Activated CD4-positive, alpha-beta T cell treated with anti-CD3 and anti-CD28 coated beads for 1 hour (primary cell): ENCODE measurements at places on chromosomes 2 and 18.

- no peak for DNase-seq
These were observed 49.9 kb downstream of the MTCL1 start for GRCh38 chr18:8754995-8755960.

- DNase-seq: no peak
These were observed 166.0 kb upstream of the FAM98A start for GRCh38 chr2:33765122-33765521.

DNA sequence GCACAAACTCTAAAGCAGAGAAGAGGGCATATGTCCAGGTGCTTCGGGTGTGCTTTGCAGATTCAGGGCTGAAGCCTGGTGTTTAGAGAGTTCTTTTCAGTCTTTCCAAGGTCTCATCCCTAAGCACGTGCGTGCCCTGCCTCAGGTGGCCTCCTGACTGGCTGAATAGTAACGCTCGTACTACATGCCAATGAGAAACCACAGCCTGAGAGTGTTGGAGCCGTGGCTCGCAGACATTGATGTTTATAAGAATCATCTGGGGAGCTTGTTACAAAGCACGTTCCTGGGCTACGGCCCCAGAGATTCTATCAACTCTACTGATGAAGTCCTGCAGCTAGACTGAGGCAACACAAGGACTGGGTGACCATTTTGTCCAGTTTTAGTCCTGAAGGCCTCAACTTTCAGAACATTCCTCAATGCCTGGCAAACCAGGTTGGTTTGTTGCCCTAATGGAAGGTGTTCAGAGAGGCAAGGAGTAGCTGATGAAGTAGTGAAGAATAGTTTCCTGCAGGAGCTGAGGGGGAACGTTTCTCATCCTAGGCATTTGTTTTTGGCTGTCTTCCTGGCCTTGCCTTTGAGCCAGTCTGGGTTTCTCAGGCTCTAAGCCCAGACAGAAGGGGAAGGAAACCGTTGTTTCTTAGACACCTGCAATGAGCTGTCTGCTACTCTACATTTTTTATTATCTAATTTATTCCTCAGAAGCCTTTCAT, 31.5 kb upstream of the HAAO start:
- DNase-seq: no peak

DNA sequence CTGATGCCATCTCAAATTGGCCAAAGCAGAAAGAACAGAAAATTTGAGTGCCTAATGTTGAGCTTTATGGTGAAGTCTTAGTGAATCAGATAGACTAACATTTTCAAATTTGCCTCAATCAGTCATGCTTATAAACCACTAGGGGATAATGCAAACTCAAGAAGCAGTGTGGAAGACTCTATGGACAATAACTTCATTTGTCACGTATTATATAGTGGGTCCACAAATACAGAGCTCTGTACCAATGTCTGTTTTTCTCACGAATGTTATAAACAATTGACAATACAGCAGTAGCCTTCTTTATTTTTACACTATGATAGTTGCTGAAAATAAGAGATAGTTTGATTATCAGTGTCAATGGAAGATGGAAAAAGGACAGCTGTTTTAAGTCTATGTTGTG, 190.8 kb upstream of the SLC8A1 start:
- no peak for DNase-seq

DNA sequence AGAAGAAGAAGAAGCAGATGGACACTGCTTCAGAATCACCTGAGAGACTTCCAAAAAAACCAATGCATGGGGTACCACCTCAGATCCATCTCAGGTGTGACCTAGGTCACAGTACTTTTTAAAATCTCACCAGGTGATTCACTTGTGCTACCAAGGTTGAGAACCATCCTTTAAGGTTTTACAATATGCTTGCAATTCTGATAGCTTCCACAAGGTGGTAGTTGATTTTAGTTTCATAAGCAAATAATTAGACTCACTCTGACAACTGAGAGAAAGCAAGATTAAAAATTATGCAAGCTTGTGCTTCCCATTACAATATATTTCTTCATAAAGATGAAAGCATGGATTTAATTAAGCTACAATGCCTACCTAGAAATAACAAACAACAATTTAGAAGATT, 355.1 kb downstream of the EN1 start:
- no peak for DNase-seq

DNA sequence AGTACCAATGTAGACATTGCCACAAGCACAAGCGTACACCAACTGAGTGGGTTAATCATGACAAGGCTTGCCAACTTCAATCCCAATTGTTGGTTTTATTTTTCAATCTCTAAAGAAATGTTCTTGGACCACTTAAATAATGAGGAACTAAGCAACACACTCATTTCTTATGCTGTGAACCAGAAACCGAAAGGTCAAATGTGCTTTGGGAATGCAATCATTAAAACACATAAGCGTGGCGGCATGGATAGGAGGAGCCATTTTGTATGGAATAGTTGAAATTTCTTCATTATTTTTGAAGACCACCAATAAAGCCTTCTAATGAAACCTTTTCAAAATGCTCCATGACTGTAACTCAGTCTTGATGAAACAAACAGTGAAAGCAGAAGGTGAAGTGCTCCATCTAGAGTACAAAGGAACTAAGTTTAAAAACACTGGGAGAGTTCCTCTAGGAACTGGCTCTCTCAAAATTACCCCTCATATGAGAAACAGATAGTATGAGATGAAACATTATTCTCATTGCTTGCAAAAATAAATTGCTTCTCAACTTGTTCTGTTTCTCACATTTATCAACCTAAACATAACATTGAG, 113.2 kb upstream of the CHST9 start:
- no peak for DNase-seq

- no peak for DNase-seq
These were observed 180.6 kb upstream of the EPAS1 start for GRCh38 chr2:46116553-46116991.

DNA sequence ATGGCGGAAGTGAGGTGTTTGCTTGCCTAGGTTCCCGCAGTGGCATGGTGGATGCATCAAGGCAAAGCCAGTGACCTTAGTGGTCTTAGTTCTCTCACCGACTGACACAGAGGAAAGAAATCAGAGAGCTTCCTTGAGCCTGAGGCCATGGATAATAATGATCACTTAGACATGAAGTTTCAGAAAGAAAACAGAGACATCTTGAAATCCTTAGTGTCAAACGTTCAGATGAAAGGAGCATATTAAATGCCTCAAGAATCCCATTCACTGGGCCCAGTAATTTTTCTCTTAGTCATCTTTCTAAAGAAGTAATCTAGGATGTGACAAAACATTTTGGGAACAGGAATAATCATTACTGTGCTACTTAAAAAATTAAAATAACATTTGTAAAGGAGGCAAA, 35.2 kb downstream of the COPS8 start:
- DNase-seq: no peak

DNA sequence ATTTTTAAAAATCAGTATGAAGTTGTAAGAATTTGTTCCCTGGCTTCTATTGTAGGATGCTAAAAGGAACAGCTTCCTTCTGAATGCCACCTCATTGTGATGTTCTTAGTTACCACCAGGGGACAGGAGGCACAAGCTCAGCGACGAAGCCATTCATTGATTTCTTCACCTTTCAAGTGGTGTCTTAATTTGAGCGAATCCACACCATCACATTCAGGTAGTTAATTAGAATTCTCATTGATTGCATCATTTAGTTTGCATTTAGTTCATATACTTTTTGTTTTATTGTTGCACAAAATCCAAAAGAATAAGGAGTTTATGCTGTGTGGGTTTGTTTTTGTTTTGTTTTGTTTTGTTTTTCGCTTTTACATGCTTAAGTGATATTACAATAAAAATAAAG, 23.1 kb downstream of the CYP27C1 start:
- DNase-seq: no peak
